ENCODE measurements at places on chromosomes 4 and X. TPM values are rescaled to one million over a fixed set of nuclear protein-coding genes. Genes with fewer than 3 reads are reported as not detected.

DNA sequence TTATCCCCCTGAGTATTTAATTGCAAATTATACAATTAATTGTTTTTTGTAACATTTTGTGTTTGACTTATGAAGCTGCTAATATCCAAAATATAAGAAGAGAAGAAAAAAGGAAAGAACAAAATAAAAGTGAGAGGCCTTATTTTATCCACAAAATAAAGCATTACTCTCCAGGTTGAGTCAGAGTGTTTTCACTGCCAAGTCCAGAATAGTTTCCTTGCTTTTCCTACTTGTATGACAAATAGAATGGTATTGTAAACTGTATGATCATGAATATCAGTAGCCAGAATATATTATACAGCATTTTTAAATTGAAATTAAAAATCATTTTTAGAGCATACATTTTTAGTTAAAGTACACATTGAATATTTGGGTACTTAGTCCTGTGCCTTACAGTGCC lies 237.8 kb downstream of the NDST4 start:
- H3K27ac ChIP-seq: no peak overlapping the region
- H3K27me3 ChIP-seq: no peaks in the 10 kb centered on the region
- H3K4me1 ChIP-seq: no peaks in the 10 kb centered on the region
- no peak overlapping the region for H3K4me3 ChIP-seq
- DNase-seq: no peak
- no peaks in the 10 kb centered on the region for H3K36me3 ChIP-seq

DNA sequence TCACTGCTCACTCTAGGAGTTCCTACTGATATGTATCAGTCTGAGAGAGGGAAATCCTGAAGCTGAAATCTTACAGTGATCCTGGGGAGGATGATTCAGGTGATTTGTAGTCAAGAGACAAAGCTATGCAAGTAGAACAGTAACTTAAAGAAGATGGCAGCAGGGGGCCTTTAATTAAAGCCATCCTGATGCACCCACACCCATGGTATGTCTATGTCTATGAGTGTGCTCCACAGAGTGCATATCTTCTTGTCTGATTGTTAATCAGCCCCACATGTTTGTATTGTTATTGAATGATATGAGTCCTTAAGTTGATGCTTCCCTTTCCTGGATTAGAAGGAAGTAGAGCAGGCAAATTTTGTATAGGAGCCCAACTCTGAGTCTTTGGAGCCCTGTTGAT lies 78.8 kb downstream of the NHS start:
- H3K4me3 ChIP-seq: no peak overlapping the region
- H3K27ac ChIP-seq: no peak overlapping the region
- no peaks in the 10 kb centered on the region for H3K4me1 ChIP-seq
- H3K27me3 ChIP-seq: no peaks in the 10 kb centered on the region
- no peaks in the 10 kb centered on the region for H3K36me3 ChIP-seq
- DNase-seq: no peak

DNA sequence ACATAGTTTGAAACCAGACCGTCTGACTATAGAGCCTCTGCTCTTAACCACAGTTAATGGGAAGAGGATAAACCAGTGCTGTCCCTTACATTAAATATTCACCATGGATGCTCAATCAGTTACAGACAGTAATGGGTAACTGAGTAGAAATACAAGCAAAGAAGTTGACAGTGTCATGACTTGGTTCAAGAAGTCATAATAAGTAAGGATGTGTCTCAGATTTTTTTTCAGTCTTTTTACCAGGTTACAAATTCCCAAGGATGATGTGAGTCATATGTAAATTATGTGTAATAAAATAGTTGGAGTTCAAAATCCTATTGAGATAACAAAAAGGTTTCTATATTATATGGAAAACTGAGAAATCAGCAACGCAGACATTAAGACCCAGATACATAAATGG lies 31.1 kb downstream of the ZCCHC4 start:
- H3K27ac ChIP-seq: no peak overlapping the region
- H3K36me3 ChIP-seq: no peaks in the 10 kb centered on the region
- H3K4me1 ChIP-seq: no peaks in the 10 kb centered on the region
- no peaks in the 10 kb centered on the region for H3K27me3 ChIP-seq

DNA sequence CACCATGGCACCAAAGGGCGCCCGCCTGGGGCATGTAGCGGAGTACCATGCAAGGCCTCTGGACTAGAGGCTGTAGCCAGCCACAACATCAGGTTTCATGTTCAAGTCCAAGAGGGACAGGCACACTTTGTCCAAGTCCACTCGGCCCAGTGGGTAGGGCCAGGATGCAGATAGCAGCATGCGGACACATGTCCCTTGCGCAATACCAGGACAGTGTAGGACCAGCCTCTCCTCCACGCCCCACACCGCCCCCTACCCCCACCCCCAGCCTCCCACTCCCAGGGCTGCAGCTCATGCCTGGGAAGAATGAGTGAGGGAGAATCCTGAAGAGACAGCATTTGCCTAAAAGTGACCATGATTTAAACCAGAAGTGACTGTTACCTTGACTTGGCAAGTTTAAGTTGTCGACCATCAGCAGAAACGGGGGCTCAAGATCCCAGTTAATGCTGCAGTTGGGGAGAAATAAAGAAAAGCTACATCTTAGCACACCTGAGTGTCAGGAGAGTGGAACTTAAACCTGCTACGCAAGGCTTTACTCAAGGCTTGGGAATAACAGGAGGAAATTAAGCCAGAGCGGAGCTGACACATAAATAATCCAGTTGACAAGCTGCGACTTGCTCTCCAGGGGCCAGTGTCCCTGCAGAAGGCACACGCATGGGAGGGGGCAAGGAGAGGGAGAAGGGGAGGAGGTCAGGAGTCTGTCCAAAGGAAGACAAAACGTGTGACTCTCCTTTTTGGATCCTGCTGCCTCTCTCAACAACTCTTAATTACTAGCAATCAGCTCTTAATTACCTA lies 221.7 kb downstream of the BCOR start:
- H3K27ac ChIP-seq: no peak overlapping the region
- H3K4me1 ChIP-seq: peaks cover 3% of the 10 kb centered on the region
- no peak overlapping the region for H3K4me3 ChIP-seq
- no peak for DNase-seq

DNA sequence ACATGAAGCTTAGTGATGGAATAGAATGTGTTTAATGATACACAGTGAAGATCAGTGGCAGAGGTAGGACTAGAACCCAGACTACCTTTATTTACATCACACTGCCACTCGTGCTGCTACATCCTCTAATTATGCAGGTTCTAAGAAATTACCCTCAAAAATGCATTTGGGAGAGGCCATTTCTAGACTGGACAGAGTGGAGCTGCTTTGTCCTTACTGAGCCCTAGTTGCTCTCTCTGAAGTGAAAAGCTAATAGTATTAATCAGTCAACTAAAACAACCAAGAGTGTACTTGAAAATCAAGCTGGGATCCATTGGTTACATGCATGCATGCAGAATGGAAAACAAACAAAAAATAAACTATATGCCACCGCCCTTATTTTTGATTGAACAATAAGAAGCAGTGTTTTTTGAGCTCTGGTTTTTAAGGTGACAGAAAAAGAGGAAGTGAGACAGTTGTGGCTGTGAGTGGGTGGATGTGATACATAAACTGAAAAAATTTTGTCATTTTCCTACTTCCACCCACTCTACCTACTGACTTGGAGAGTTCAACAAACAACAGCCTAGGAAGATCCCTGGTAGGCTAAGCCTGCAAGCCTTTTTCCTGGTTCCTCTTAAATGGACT lies 6.8 kb upstream of the VSIG4 start:
- no peaks in the 10 kb centered on the region for H3K4me1 ChIP-seq
- H3K4me3 ChIP-seq: no peak overlapping the region
- H3K27me3 ChIP-seq: no peaks in the 10 kb centered on the region
- no peak for DNase-seq
- H3K27ac ChIP-seq: no peak overlapping the region
- H3K36me3 ChIP-seq: no peaks in the 10 kb centered on the region

PNMA6E gene
- total RNA-seq: not detected

SFRP2 gene
- 156 TPM for total RNA-seq

ADH1C gene
- total RNA-seq: not detected

GRCh38 chr4:138841343-138841742 lies 174.2 kb upstream of the NOCT start:
- no peaks in the 10 kb centered on the region for H3K27me3 ChIP-seq
- DNase-seq: no peak
- H3K27ac ChIP-seq: no peak overlapping the region
- no peaks in the 10 kb centered on the region for H3K4me1 ChIP-seq
- H3K4me3 ChIP-seq: no peak overlapping the region

GRCh38 chr4:89166971-89167475 lies 55.7 kb downstream of the TIGD2 start:
- H3K4me3 ChIP-seq: no peak overlapping the region
- H3K36me3 ChIP-seq: no peaks in the 10 kb centered on the region

All from H9 (cell line).